WTC11 (cell line): ENCODE measurements at places on chromosomes 3 and 15. TPM values are rescaled to one million over a fixed set of nuclear protein-coding genes. Genes with fewer than 3 reads are reported as not detected.

GPR160 gene
- 28.9 to 33.3 TPM (median 32.2 TPM) in 3 replicates for total RNA-seq

APEH gene
- 270 to 276 TPM (median 273 TPM) in 3 replicates for total RNA-seq

TPRG1 gene
- total RNA-seq: 0.55 to 0.89 TPM (median 0.87 TPM) in 3 replicates

SLC12A8 gene
- total RNA-seq: 7.5 to 10.3 TPM (median 9.1 TPM) in 3 replicates

KLHL40 gene
- not detected in 3 replicates for total RNA-seq

PAQR9 gene
- total RNA-seq: 2.0 to 2.5 TPM (median 2.4 TPM) in 3 replicates

SNTN gene
- not detected in 3 replicates for total RNA-seq

CPOX gene
- total RNA-seq: 31.5 to 33.4 TPM (median 33.1 TPM) in 3 replicates

AHSG gene
- 1.5 to 1.9 TPM (median 1.8 TPM) in 3 replicates for total RNA-seq

TMCC1 gene
- 20.6 to 29.3 TPM (median 23.6 TPM) in 3 replicates for total RNA-seq

PRR20G gene
- total RNA-seq: 0.18 TPM in 1 of 3 replicates, not detected in the others

SLC25A38 gene
- 34.9 to 37.3 TPM (median 36.7 TPM) in 3 replicates for total RNA-seq
